ENCODE measurements at places on chromosomes 5 and 9.
A peak's percentile ranks its signal among the peaks of the same experiment; 100 is the strongest.

DNA sequence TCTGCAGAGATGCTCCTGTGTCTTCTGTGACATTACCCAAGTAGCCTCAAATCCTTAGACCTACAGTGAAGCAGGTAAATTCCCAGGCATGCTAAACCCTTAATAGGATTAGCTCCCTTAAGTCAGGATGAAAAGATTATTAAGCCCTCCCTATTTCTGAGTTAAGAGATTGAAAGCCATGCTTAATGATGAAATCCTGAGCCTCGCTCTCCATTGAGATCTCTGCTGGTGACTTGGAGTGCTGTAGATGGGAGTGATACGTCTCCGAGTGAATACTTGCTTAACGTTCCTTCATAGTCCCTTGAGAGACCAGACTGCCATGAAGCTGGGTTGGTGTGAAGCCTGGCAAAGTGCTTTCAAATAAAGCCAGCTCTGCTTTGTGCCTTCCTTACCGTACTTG is 34.2 kb downstream of the AOPEP start:
- no peak for DNase-seq

GRCh38 chr5:9009931-9010651 is 535.8 kb downstream of the SEMA5A start:
- DNase-seq: no peak

DNA sequence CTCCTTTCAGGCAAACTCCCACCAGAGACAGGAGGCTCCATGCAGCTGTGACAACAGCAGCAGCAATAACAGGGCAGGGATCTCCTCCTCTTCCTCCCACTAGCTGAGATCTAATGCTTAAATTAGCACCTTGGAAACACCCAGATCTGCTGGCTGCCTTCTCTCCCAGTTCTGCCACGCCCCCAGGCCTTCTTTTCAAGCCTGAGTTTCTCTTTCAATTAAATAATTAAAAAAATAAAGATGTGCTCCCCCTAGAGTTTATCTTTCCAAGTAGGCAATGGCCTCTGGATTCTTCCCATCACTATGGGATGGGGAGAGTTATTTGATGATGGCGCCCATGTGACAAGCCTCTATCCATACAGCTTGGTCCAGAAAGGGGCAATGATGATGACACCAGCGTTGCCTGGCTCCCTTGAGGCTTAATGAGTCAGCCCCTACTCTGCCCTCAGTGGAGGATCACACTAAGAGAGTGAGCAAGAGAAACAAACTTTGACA is 3.8 kb downstream of the FAM219A start:
- DNase-seq: no peak

GRCh38 chr5:150510460-150511263 is 2.7 kb downstream of the NDST1 start:
- DNase-seq: no peak

- DNase-seq: no peak
Observed at GRCh38 chr9:121545150-121545874, 45.7 kb upstream of the GGTA1 start.

- DNase-seq: no peak
Observed at GRCh38 chr5:110853267-110853666, 114.5 kb downstream of the SLC25A46 start.

DNA sequence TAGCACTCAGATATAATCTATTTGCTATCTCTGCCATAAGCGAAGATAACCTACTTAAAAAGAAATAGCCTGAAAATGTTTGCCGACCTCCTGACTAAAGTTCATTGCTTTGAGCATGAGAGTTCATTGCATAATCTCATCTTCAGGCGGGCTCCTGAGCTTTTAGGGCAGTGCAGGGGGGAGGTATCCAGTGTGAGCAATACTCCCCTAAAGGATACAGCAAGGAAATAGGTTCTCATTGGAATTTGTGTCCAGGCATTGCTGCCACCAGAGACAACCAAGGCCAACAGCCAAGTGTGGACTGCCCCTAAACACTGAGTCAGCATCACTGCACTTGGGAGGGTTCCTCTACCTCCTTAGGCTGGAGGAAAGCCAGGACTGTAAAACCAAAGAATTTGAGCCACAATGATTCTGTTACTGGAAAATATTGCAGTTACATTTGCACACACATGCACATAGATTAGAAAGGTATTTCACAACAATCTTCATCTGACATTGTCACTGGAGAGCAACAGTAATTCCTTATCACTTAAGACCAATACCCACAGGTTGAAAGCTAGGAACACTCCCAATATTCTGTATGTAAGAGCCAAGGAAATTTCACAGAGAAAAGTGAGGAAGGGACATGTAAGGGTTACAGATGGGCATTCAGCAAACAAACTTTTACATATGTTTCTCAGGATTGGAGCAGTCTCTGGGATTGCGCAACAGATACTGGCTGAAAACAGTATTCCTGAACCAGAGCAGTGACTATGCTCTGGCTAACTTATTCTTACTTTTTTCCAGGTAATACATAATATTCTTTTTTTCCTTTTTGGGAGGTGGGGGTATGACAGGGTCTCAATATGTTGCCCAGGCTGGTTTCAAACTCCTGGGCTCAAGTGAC is 98.6 kb upstream of the TLE1 start:
- peak; percentile 79 for DNase-seq

DNA sequence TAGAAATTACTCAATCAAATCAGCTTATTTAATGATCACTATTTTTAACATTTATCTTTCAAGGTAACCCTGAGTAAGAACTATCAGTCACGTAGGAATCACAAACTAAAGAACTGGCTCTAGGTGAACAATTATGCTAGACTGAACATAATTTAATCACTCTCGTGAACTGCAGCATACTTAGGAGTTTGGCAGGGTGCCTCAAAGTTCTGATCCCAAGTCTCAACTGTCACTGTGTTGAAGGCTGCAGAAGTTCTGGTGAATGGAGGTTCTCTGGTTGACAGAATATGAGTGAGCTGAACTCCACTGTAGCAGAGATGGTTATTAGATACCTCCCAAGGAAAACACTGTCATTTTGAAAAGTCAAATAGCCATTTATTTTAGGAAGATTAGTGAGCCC is 89.1 kb downstream of the KLHL3 start:
- no peak for DNase-seq

GRCh38 chr9:116661037-116661954 is 25.8 kb upstream of the TRIM32 start:
- DNase-seq: peak; percentile 35

DNA sequence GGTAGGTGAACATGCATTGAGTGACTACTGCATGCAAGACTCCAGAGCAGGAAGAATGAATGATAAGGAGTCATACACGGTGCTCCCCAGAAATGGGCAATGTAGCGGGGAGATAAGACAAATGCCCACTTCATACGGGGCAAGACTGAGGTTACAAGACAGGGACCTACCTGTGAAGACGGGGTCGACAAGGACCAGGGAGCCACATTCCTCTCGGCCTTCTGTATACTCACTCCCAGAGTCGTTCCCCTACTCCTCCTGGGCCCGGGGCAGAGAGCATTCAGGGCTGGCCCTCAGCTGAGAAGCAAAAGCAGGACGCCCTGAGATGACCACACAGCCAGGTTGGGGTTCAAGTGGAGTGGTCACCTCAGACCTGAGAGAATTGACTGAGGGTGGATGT is 26.7 kb downstream of the PITX1 start:
- no peak for DNase-seq

GRCh38 chr5:40734986-40735385 is 20.8 kb downstream of the TTC33 start:
- DNase-seq: no peak

- DNase-seq: peak; percentile 66
Observed at GRCh38 chr9:78439190-78439865, 142.4 kb downstream of the PSAT1 start.

DNA sequence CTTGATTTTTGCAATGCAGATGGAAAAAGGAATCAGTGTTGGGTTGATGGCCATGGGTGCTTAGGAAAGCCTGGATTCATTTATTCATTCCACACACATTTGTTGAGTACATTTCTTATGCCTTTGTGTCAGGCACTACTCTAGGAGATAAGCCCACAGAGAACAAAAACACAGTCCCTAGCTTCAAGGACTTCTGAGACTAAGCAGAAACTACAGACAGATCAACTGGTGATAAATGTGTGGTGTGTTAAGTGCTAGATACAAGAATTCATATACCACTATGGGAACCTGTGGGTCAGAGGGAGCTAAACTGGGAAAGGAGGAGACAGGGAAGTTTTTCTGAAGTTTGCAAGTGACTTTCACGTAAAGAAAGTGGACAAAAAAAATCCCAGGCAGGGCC is 119.9 kb downstream of the CEMIP2 start:
- no peak for DNase-seq

DNA sequence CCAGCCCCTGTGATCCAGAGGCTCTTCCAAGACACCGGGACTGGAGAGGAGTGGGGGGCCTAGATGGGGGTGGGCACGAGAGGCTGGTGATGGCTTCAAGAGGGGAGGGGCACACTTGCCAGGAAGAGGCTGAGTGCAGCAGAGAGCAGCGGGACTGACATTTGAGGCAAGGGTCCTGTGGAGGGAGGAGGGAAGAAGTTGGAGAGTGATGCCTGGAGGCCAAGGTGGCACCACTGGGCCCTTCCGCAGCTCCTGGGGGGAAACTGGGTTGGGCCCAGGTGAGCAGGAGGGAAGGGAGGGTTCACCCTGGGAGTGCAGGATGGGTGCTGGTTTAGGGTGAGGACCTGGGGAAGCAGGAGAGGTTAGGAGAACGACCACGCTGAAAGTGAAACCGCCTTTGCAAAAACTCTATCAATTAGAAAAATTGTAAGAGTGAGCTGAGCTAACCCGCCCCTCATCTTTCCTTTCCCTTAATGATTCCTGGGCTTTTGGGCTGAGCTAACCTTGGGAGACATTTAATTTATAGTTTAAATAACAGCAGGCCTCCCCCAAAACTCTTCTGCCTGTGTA is 26.2 kb downstream of the ABO start:
- no peak for DNase-seq

DNA sequence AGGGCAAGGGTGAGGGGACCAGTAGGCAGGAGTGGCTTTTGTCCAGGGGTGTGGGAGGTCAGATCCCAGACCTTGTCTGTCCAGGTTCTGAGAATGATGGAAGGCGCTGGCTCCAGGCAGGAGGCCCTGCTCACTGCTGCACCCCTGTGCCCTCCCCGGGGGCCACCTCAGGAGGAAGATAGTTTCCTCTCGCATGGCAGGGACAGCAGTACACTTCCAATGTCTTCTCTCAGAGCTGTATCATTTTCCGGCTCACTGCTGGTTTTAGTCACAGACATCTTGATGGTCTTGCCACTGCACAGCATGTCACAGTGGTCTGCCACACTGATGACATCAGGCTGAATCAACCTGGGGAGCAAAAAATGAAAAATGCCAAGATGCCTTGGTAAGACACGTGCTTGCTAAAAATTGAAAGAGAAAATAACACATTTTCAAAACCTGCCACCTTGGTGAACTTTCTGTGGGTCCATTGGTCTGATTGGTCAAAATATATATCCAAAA is 3.3 kb upstream of the SLC6A3 start:
- DNase-seq: no peak

DNA sequence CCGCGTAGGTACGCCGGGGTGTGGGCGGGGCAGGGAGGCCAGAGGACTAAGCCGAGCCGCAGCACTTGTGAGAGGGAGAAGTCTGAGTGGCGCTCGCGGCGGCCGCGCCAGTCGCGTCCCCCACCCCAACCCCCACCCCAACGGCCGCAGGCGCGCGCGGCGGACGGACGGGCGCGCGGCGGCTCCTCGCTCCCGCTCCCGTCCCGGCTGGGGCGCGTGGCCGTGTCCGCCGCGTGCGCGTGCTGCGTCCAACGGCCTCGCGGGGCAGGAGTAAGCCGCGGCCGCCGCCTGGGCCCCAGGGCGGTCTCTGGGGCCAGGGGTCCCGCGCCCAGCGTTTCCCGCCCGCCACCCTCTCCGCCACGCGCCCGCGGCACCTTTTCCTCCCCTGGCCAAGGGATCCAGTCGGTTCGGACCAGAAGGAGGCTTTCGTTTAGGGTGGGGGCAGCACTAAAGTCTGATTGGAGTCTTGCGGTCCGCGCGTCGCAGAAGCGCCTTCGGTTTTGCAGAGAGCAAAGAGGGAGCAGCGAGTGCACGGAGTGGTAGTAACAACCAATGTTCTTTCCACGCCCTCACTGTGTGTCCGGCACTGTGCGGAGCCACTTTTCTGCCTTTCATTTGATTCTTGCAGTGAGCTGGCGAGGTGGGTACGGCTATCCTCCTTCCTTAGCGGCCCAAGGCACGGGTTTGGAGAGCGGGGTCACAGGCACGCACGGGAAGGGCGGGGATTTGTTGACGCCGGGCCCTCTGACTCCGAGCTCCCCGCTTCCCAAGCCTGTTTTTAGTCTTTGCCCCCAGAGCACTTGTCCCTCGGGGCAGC is 483 bp downstream of the G3BP1 start:
- DNase-seq: no peak

GRCh38 chr9:127122176-127123063 is at the start of gene ANGPTL2:
ANGPTL2 (minus strand) TSS chr9:127122635; CDS start chr9:127108731, 13,904 bp downstream.
- DNase-seq: peak; percentile 75

DNA sequence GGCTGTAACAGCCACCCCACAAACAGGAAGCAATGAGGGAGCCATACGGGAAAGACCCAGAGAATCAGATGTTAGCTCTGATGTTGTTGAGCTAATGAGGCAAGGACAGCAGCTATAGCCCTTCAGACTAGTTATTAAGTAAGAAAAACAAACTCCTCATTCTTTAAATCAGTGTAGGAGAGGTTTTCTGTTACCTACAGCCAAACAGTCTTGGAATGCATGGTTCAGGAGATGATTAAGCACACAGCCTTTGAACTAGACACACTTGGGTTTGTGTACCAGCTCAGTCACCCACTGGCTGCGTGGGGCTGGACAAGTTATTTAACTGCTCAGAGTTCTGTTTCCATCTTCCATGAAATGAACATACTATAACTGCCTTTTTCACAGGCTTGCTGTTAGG is 68.1 kb downstream of the SPOCK1 start:
- DNase-seq: no peak

DNA sequence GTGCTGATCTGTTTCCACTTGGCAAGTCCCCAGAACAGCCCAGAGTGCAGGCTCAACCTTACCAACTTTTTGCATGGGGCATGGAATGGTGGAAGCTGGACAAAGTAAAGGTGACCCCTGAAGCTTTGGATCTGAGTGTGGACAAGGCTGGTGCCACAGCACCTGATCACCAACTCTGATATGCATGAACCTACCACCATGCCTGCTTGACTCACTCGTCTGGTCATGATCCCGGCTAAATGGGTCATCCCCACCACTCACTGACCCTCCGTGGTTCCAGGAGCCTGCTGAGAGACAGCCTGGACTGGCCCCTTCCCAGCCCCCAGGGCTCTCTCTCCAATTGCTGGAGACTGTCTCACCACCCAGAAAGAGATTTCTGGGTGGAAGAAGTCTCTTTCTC is 14.4 kb upstream of the SLC22A4 start:
- no peak for DNase-seq

DNA sequence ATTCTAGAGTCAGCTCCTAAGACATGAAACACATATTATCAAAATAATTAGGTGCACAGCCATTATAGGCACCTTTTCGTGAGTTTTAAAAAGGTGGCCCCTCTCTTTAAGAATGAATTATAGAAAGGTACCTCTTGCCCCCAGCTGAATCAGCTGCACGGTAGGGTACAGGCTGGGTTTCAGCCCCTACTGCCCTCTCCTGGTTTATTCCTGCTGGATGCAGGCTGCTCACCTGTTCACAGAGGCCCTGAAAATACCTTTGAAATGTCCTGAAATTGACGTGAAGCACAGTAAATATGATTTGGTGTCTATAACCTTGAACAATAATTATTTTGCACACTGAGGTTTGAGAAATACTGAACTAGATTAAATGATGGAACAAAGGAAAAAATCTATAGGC is 504.8 kb upstream of the SGCD start:
- DNase-seq: no peak

All from BJ (cell line).